ENCODE measurements at places on chromosomes 16 and 17.
A peak's percentile ranks its signal among the peaks of the same experiment; 100 is the strongest.

DNA sequence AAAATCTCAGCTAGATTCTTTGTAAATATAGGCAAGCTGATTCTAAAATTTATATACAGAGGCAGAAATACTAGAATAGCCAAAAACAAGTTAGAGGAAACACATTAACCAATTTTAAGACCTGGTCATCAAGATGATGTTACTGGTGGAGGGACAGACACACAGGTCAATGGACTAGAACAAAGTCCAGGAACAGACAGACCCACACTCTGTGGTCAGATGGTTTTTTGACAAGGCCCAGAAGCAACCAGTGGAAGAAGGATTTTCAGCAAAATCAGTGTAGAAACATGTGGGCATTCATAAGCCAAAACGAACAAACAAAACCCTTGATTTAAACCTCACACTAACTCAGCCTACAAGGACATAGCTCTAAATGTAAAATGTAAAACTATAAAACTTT, 99.7 kb upstream of the METRNL start:
- DNase-seq, result no peak

- no peak for DNase-seq
Observed at GRCh38 chr16:74757349-74757748, 17.3 kb downstream of the FA2H start.

DNA sequence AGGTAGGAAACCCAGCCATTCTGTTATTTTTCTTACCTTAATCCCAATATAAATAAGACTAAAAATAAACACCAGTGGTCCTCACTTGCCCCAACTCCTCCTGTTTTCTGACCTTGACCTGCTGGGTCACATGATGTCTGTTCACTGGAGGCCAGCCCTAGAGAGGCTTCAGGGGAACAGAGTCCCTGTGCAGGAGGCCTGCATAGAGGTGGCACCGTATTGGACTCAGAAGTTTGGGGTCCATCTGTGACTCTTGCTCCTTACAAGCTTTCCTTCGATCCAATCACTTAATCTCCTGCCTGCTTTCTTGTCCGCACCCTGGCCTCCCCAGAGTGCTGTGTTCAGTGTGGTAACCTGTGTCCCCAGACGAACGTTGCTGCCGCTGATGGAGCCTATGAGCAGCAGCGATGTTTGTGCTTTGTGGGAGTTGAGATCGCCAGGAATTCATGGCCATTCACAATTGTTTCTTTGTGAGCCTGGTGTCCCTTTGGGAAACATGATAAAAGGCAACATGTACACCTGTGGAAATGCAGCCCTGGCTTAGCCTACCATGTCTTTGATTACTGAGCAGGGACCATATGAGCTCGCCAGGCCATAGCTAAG, 4.7 kb downstream of the IGSF6 start:
- no peak for DNase-seq

- peak; percentile 61 for DNase-seq
Observed at GRCh38 chr16:53502331-53503269, at the start of gene AKTIP. Gene AKTIP, minus strand, starts transcription at chr16:53503209. Its CDS starts 2,950 bp downstream, at chr16:53500259.

DNA sequence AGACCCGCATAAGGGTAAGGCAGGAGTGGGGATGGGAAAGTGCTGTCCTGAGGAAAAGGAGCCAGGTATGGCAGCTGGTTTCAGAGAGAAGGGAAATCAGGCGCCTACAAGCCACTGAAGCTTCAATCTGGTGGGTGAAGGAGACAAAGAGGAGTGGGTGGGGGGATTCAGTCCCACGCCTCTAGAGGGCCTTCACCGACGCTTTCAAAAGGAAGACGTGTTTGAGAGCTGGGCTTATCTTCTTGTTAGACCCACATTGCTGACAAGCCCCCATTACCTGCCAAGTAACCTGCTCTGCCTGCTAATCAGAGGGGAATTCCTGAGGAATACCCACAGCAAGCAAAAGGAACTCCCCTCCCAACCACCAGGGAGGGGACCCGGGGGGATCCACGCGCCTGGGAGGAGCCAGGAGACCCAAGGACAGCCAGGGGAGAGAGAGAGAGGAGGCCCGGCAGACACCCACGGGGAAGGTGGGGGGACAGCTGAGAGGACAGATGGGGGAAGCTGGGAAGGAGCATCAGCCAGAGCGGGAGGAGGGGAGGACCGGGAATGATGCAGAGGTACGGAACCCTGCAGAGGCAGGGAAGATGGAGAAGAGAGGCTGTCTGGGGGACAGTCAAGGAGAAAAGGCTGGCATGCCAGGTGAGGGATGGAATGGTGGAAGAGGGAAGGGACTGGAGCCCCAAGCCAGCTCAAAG, 1.0 kb downstream of the MTMR4 start:
- no peak for DNase-seq

DNA sequence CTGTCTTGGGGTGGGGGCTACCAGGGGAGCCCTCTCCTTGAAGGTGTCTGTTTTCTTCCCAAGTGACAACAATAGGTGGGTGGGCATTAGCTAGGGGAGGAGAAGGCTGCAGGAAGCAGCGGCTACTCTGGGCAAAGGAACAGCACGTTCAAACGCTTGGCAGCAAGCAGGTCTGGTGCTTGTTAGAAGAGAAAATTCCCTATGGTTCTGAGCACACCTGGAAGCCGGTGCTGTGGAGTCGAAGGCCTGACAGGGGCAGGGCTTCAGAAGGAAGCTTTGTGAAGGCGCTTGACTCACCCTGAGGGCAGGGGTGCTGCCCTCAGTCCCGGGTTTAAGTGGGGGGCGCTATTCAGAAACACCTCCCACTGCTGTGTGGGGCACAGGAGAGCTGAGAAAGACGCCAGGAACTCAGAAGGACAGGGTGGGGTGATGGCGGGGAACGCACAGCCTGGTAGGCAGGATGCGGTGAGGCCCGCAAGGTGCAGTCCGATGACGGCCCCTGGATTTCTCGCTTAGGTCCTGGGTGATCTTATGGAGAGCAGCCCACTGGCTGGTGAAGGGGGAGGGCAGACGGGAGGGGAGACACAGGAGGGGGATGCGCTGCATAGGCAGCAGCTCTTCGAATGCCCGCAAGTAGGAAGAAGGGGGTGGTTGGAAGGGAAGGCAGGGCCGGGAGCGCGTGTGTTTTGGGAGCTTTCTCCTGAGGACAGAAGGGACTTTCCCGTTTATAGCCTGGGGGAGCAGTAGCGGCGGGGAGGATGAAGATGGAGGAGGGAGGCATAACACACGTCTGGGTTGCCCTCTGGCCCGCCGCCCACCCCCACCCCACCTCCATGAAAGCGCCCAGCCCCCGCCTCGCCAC, 3.2 kb downstream of the GJD3 start:
- DNase-seq, result no peak

Data from NCI-H2081 (cell line).